ENCODE measurements at places on chromosomes 1 and 21.

GRCh38 chr1:153816283-153816889 lies 41.2 kb downstream of the SLC27A3 start:
- no peak for DNase-seq

DNA sequence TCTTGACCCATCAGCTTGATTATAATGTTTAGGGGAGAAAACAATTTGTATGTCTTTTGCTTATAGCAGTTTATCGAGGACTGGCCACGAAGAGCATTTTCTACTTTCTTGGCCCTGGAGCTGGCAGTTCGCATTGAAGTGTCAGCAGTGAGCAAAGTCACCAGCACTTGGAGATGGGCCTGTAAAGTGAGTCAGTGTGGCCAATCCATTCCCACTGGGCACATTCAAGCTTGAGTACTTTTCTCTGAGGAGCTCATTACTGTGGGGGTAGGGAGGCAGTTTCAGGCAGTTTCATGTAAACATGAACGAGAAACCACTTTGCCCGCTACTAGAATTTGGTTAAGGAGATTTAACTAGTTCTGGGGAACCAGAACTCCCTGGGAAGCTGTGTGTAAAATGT lies 164.8 kb downstream of the PRDM2 start:
- DNase-seq: no peak

DNA sequence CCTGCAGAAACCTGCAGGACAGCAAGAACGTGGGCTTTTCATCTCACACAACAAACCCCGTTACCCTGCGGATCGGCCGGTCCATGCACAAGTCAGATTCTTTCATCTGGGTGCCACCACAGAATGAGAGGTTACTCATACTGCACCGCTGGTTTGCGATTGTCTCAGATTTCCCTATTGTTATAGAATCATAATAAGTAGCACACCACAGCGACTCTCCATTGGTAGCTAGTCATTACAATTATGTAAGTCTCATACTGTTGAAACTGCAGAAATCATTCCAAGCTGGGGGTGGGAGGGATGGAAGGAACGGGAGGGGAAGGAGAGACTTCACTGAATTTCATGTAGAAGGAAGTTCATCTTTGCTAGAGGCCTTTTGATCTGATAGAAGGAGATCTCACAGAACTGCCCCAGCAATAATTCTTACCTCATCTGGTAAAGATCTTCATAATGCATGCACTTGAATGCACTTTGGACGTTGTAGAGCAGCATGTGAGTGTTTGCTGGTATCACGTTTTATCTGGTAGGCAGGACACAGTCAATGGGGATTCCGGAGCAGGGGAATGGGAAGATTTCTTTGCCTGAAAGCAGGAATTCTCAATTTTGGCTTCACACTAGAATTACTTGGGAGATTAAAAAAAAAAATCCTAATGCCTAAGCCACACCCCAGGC lies 221.1 kb downstream of the KIF26B start:
- no peak for DNase-seq

DNA sequence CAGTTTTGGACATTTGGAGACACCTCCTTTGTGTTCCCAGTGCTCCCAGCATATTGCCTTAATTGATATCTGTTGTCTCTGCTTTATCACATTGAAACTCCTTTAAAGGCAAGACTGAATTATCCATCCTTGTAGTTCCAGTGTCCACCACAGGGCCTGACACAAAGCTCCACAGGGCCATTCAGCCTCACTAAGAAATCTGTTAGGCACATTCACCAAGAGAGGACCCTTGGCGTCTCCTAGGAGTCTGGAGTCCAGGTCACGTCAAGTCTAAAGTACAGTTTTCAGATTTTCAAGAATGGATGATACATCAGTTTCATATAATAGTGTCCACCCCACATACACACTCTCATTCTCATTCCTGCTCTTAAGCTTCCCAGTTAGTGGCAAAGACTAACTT lies 4.8 kb downstream of the ACP6 start:
- no peak for DNase-seq

DNA sequence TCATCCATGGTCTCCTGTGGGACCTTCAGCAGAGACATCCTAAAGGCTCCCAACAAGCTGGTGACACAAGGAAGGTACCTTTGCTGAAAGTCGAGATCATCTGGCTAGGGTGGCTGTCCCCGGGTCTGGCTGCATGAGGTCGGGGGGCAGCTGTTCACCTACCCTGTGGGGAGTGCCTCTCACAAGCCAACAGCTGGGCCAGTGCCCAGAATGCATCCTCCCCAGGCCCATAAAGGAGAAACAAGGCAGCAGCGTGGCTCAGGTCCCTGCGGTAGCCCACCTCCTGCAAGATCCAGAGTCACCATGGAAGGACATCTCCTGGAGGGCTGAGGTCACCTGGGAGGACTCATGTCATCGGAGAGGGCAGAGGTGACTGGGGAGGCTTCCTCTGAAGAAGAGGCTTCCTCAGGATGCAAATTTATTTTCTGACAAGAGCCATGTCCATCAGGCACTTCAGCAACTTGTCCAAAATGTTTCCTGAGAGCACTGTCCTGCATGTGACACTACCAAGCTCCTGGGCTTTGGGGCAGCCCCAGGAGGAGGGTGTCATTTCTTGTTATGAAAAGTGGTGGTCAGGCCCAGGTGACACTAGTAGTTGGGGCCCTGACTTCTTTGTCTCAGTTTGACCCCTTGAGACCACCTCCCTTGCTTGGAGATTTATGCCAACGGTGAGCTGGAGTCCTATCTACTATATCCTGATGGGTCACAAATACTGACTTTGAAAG lies 6.7 kb upstream of the SMYD3 start:
- no peak for DNase-seq

DNA sequence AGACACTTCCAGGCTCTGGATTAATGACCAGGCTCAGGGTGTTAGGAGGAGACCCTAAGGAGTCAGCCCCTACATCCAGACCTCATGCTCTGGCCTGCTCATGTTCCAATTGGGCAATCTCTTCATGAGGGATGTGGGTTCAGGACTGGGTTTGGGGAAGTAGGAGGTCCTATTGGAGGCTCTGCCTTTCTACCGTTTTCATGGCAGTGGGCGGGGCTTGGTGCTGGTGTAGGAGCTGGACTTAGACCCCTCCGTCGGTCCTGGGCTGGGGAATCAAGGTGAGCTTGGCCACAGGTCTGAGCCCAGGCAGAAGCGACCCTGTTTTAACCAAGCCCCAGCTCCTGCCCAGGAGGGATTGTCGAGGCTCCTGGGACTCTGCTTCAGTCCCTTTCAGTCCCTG lies 123.4 kb downstream of the PRDM16 start:
- no peak for DNase-seq

- DNase-seq: no peak
Observed at GRCh38 chr1:36606641-36607262, 124.0 kb upstream of the CSF3R start.

- no peak for DNase-seq
Observed at GRCh38 chr21:33078907-33079582, 9.1 kb downstream of the OLIG1 start.

GRCh38 chr1:232322162-232322734 lies 307.7 kb downstream of the SIPA1L2 start:
- DNase-seq: no peak

- DNase-seq: no peak
Observed at GRCh38 chr1:228373681-228374571, 32.7 kb downstream of the TRIM11 start.

DNA sequence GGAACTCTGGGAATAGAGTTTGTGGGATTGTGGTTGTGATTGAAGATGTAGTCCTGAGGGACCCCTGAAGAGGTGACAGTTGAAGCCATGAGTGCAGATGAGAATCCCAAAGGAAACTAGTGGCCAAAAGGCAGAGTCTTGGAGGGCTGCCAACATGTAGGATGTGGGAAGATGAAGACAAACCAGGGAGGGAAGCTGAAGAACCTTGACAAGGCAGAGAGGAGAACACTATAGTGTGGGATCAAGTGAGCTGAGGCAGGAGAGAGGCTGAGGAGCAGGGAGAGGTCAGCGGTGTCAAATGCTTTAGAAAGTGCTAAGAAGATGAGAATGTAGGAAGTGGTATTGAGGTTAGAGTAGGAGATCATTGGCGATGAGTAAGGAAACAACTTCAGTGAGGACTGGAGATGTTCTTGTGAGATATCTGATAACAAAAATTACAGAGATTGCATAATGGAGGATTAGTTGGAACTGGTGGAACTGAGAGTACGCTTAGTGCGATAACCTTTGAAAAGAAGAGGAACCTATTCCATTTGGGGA lies 88.5 kb upstream of the VCAM1 start:
- DNase-seq: no peak

GRCh38 chr21:16742131-16742641 lies 770.7 kb upstream of the CXADR start:
- DNase-seq: no peak

DNA sequence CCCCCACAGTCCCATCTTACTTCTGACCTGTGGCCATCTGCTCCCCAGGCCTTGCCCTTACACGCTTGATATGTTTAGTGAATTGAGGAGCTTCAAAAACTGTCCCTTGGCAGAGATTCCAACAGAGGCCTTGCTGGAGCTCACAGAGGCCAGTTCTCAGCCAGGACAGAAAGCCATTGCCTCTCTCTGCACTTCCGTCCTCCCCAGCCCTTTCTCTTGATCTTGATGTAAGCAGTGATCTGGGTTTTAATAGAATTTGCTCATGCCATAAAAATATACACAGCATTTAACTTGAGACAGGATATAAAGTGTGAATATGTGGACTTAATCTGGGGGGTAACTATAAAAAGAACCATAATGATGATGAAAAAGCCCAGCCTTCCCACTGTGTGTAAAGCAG lies 453.5 kb downstream of the KIF26B start:
- DNase-seq: no peak

DNA sequence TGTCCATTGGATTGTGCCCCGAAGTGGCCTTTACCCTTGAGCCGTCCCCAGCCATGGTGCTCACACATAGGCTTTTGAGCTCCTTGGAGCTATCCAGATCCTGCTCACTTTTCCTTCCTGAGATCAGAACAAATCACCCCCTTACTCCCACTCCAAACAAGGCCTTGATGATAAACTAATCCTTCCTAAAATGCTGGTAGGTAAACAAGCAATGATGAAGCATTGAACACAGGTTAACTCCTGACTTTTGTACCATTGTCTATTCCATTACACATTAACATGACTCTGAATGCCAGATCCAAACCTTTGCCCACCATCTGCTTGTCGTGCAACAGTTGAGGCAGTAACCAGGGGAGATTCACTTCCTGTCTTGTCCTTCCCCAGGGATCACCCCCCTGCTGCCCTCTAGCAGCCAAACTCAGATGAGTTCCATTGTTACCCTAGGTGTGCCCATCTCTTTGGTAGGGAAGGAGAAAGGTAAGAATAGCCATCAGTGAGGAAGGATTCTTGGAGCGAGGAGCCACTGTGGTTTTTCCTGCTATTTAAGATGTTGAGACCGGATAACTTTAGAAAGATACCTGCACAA lies 79.5 kb upstream of the DNAJC6 start:
- DNase-seq: no peak

DNA sequence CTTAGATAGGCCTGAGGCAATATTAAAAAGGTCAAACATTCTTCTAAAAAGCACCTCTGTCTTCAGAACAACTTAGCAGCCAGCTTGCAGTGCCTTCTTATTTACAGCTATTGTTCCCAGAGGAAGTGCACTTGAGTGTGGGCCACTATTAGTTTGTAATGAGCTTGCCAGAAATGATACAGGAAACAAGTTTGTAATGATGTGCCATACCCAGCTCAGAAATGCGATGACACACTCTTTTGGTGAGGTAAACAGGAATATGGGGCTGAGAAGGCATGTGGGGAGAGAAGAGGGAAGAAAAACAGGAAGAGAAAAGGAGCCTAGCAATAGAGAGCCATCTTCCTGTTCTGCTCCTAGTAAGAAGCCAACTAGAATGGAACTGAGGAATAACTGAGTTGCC lies 295.4 kb downstream of the AGBL4 start:
- no peak for DNase-seq

GRCh38 chr1:226738995-226739695 lies at the start of gene ITPKB:
ITPKB (minus strand) TSS chr1:226739282; CDS start chr1:226737458, 1,824 bp downstream.
- peak; percentile 46 for DNase-seq

GRCh38 chr21:43280949-43281633 lies 112.3 kb downstream of the CRYAA start:
- DNase-seq: no peak

DNA sequence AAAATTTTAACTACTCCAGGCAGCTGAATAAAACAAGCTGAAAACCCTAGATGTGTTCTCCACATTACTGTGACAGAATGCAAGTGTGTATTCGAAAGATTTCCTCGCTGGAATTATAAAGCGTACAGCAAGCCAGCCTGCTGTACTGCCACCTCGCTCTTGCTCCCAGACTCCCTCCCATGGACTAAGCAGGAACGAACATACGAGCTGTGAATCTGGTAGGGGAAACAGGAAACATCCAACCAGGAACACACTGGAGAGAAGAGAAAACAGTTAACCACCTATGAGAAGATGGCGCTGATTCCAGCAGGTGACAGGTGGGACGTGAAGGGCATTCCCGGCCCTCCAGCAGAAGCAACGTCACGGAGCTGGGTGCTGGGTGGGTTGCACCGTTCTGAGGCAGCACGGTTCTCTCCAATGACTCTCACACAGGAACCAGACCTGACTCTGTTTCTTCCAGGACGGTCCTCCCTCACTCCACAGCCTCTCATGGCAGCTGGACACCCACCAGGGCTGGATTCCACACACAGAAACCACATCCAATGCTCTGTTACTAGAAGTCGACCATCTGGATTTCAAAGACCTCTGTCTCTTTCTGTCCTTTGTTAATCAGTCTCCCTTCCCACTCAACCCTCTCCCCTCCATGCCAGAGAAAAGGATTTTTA lies 219.2 kb downstream of the RERE start:
- no peak for DNase-seq

DNA sequence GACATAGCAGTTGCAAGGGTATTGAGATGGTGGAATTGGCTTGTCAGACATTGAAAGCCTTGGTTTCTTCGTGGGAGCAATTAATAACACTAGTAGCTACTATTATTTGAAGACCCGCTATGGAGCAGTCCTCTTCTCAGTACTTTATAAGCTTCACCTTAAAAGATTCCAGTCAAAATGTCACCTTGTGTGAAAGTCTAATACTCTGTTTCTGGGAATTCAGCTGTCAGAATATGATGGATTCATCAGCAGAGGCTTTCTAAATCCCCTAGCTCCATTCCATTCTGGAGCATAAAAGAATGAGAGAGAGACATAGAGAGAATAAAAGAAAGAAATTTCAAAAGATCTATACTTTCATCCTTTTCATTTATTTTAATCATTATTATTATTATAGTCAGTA lies 375.9 kb upstream of the ADGRL2 start:
- no peak for DNase-seq

DNA sequence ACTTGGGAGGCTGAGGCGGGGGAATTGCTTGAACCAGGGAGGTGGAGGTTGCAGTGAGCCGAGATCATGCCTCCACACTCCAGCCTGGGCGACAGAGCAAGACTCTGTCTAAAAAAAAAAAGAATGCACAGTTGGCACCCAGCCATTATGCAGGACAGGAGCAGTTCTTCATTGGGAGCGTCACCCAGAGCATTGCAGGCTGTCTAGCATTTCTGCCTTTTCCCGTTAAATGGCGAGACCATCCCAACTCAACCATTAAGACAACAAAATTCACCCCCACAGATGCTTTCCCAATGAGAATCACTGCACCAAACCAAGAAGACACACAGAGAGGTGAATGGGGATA lies 105.8 kb downstream of the EDEM3 start:
- DNase-seq: no peak

DNA sequence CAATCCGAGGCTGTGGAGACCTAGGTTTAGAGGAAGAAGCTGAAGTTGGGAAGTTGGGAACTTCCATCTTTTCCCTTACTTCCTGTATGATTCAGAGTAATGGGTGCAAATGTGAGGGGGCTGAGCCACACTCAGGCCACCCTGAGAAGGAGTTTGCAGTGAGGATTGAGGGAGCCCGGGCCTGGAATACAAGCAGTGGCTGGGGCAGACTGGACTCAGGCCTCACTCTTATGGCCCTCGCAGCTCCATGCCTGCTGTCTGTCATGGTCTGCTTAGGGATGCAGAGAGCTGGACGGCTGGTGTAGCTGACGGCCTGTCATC lies 73.7 kb upstream of the RAB4A start:
- no peak for DNase-seq

Measured in liver (tissue), 10 donors.